Activated CD4-positive, alpha-beta T cell treated with anti-CD3 and anti-CD28 coated beads, Interleukin-2, amount 50 U/mL, for 1 hour (primary cell): ENCODE measurements at places on chromosomes 7 and 10.

- peak; percentile 62 for DNase-seq
Measured at GRCh38 chr7:111098011-111098925, 7.3 kb downstream of the LRRN3 start.

GRCh38 chr7:69928621-69929020 lies 330.3 kb downstream of the AUTS2 start:
- DNase-seq: no peak

DNA sequence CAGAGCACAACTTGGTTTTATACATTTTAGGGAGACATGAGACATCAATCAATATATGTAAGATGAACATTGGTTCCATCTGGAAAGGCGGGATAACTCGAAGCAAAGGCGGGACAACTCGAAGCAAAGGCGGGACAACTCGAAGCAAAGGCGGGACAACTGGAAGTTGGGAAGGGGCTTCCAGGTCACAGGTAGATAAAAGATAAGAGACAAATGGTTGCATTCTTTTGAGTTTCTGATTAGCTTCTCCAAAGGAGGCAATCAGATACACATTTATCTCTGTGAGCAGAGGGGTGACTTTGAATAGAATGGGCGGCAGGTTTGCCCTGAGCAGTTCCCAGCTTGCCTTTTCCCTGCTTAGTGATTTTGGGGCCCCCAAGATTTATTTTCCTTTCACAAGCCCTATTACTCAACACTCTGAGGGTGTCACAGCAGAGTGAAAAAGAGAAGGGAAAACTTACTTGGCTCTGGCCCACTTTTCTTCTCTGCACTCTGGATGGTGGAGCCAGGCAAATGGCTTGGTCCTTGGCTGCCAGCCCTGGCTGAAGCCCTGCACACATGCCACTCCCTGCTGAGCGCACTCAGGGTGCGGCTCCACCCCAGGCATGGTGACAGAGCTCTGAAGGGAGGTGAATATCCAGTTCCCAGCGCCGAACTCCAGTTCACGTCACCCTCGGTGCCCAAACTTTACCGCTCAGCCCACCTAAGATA lies 46.7 kb downstream of the PARD3 start:
- no peak for DNase-seq

GRCh38 chr10:115998301-115998700 lies 274.7 kb downstream of the GFRA1 start:
- DNase-seq: no peak

- DNase-seq: no peak
Measured at GRCh38 chr7:137206770-137207169, 136.8 kb downstream of the PTN start.

DNA sequence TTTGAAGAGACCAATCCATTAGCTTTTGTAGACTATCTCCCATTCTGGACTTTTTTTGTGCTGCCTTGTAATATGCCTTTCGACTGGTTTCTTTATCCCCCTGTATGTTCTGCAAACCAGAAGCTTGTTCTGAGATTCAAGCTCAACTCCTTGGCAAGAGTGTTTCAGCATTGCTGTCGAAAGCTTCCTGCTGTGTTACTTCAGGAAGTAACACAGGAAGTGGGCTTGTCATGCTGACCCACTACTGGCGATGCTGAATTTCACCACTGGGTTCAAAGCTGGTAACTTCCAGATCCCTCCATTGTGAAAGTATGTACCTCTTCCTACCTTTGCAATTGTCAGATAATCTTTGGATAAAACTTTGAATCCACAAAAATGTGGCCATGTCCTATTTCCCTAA lies 57.9 kb upstream of the INSYN2A start:
- DNase-seq: no peak

- no peak for DNase-seq
Measured at GRCh38 chr7:77208416-77208815, 8.8 kb upstream of the FGL2 start.

GRCh38 chr10:86391986-86392722 lies 25.6 kb upstream of the GRID1 start:
- no peak for DNase-seq

DNA sequence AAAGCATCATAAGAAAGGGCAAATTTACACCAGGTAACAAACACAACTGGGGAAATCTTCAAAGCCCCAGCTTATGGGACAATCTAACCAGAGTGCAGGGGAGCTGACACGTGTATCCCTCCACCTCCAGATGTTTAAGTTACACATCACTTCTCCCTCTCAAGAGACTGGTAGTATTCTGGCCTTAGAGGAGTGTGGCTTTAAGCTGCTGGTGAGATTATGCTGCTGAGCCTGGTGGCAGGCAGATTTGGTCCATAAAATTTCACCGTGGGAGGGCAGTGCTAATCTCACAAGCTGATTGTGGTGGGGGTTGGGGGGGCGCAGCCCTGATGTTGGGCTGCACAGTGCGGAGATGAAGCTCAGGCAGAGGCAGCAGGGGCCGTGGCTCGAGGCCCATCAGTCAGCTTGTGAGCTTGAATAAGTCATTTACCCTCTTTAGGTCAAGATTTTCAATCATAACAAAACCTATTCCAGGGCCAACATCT lies 431.0 kb upstream of the GALNT17 start:
- no peak for DNase-seq

GRCh38 chr7:105102557-105103352 lies 88.8 kb downstream of the KMT2E start:
- DNase-seq: no peak

DNA sequence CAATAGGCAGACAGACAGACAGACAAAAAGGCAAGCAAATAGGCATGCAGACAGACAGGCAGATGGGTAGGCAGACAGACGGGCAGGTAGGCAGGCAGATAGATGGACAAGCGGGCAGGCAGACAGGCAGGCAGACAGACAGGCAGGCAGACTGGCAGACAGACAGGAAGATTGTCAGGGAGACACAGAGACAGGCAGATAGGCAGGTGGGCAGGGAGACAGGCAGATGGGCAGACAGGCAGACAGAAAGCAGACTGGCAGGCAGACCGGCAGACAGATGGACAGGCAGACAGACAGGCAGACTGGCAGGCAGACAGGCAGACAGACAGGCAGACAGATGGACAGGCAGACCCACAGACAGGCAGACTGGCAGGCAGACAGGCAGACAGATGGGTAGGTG lies 70.3 kb upstream of the MYL10 start:
- no peak for DNase-seq

GRCh38 chr10:61732629-61733278 lies 70.0 kb downstream of the CABCOCO1 start:
- DNase-seq: no peak

GRCh38 chr7:22822486-22823141 lies at the start of gene TOMM7:
TOMM7 (minus strand) TSS chr7:22822849; CDS start chr7:22822779, 70 bp downstream.
- DNase-seq: peak; percentile 84

GRCh38 chr10:12668634-12669033 lies 319.3 kb downstream of the CAMK1D start:
- DNase-seq: no peak

DNA sequence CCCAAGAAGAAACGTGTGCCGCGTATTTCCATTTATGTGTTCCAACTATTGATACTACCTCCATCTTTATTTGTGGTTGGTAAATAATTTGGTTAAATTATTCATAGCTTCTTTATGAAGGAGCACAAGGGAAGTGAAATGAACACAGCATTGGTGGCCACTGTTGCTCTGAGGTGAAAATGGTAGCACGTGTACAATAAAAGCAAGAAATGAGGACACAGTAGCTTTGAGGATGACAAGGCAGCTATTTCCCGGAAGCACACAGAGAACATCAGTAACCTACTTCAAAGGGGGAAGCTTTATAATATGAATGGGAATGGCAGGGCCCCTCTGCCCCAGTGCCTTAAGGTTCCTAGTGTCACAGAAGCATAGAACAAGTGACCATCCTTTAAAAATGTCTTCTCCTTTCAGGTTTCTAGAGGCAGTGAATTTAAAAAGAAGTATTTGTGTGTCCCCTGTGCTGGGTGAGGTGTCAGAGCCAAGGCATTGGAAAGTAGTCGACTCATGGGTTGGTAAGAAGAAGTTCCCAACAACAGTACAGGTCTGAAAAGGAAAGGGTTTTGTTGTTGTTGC lies 78.8 kb downstream of the SGMS1 start:
- no peak for DNase-seq

DNA sequence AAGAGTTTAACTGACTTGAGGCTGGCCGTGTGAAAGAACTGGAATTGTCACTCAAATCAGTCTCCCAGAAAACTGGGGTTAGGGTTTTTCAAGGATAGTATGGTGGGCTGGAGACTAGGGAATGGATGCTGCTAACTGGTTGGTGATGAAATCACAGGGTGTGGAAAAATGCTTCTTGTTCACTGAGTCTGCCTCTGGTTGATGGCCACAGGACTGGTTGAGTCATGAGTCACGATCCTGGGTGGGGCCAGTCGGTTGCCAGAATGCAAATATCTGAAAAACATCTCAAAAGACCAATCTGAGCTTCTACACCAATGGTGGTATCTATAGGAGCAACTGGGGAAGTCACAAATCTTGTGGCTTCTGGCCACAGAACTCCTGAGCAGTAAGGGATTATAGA lies 16.3 kb upstream of the BAMBI start:
- no peak for DNase-seq

DNA sequence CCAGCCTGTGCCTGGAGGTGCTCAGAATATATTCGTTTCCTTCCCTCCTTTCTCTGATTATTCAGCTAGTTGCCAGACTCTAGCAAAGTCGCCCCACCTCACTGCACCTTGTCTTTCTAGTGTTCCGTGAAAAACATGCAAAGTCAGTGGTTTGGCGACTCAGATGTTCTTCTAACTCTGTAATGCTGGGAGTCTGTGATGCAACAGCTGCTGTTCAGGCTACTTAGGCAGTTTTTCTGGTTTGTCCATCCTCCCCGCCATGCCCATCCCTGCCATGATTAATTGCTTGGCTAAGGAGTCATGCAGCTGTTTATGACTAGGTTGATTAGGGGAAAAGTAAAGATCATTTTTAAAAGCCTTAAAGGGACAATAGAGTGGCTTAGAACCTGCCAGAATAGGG lies 99.4 kb downstream of the MTPN start:
- no peak for DNase-seq

- peak; percentile 26 for DNase-seq
Measured at GRCh38 chr7:45026984-45027773, 27.2 kb downstream of the CCM2 start.

GRCh38 chr10:88705958-88706357 lies at the start of gene LIPK:
LIPK (plus strand) TSS chr10:88706249; CDS start chr10:88724544, 18,295 bp downstream.
- no peak for DNase-seq

GRCh38 chr10:104406715-104407650 lies 53.4 kb downstream of the CFAP58 start:
- no peak for DNase-seq

DNA sequence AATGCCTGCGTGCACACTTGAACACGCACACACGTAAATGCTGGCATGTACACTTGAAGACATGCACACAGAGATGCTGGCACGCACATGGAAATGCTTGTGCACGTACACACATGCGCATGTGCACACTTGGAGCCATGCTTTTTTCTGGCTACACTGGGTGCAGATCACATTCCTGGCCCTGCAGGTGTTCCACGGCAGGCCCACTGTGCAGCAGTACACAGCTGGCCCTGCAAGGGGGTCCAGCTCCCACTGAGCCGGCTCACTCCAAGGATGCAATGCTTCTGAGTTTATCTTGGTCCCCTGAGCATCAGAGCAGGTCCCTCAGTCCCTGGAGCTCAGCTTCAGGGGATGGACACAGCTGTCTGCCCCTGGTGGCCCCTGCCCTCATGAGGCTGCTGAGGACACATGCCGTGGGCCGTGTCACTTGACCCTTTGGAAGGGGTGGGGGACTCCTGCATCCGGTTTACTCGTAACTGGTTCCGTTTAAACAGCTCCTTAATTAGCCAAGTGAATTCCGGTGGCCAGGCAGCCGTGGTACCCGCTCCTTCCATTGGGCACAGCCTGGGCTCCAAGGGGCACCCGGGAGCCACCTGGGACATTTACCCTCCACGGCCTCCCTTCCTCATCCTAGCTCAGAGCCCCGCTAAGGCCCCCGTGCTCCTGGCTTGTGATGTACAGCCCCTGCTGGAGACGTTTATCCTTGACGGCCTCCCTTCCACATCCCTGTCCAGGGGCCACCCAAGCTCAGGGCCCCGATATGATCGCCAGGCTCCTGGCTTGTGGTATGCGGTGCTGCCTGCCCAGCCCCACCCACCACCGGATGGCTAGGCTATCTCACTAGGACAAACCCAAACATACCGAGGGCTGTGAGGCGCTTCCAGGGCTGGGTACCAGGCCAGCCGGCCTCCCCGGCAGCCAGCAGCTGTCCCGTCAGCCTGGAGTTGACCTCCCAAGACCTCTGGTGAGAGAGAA lies 39.5 kb upstream of the DPYSL4 start:
- DNase-seq: no peak

DNA sequence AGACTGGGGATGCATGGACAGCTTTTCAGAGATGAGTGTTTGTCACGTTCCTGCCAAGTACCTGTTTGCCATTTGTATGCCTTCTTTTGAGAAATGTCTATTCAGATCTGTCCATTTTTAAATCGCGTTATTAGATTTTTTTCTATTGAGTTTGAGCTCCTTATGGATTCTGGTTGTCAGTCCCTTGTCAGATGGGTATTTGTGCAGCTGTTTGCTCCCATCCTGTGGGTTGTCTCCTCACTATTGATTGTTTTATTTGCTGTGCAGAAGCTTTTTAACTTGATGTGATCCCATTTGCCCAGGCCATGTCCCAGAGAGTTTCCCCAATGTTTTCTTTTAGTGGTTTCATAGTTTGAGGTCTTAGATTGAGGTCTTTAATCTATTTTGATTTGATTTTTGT lies 5.5 kb upstream of the PRKAR1B start:
- DNase-seq: no peak

GRCh38 chr7:23864973-23865372 lies 155.0 kb downstream of the STK31 start:
- no peak for DNase-seq

GRCh38 chr10:89390476-89391225 lies 1.8 kb upstream of the IFIT1 start:
- no peak for DNase-seq

DNA sequence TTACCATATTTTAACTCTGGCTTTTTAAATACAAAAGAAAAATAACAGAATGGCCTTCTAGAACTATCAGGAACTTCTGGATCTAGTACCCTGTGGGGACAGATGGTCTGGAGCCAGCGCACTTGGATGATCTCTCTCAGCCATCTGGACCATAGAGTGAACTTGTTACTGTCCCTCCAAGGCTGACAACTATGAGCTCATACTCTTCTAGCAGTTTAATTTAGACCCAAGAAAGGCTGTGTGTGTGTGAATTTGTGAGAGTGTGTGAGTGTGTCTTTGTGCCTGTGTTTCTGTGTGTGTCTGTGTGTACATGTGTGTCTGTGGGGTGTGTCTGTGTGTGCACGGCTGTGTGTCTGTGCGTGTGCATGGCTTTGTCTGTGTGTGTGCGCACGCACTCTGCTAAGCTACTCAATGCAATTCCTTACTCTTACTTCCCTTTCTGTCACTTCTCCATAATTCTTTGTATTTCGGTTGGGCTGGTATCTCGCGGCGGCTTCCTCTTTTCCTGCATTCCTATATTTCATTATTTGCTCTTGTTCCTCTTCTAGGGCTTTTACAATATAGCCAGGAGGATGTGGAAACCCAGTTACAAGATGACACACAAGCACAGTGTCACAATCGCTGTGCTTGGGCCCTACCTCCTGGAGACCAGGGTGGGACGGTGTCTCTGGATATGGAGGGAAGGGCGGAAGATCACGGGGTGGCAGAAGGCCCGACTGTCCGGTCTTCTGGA lies 51.9 kb downstream of the IKZF1 start:
- DNase-seq: no peak
